Stimulated activated CD4-positive, alpha-beta T cell treated with anti-CD3 and anti-CD28 coated beads, Interleukin-1b, Interleukin-23, amount 100 ng/mL, for 1 hour (primary cell): ENCODE measurements at places on chromosomes 2 and 18.

DNA sequence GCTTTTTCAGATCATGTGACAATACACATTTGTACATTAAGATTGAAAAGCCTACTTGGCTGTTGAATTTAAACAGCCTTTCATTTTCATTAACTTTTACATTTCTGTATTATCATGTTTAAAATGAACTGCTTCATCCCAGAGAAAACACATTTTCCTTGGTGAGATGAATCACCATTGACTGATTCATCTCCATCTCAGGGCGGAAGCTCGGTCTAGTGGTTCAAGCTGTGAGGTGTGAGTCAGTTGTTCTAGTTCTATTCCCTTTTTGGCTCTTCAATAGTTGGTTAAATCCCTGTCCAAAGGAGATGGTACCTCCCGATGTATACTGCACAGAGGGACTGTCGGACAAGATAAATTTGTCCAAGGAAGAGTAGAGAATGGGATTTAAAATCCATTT lies 189.7 kb downstream of the ADCYAP1 start:
- no peak for DNase-seq

- no peak for DNase-seq
Observed at GRCh38 chr2:150165442-150165841, 322.0 kb downstream of the RND3 start.

- no peak for DNase-seq
Observed at GRCh38 chr18:59022167-59022945, 117.3 kb upstream of the SEC11C start.

DNA sequence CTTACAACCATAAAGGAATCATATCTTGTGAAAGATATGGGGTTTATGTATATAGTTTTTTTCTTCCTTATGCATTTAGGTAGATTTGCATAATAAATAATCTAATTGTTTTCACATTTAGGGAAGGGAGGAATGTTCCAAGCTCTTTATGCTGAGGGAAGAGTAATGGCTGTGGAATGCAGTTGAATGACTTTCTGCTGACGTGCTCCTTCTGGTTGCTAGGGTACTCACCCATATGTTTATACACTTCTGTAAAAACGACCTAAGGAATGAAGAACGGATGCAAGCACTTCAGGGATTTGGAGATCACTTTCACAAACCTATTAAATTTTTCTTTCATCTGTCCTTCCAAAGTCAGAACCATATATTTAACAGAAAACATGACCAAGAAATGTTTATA lies 29.2 kb upstream of the PPP4R1 start:
- DNase-seq = no peak

DNA sequence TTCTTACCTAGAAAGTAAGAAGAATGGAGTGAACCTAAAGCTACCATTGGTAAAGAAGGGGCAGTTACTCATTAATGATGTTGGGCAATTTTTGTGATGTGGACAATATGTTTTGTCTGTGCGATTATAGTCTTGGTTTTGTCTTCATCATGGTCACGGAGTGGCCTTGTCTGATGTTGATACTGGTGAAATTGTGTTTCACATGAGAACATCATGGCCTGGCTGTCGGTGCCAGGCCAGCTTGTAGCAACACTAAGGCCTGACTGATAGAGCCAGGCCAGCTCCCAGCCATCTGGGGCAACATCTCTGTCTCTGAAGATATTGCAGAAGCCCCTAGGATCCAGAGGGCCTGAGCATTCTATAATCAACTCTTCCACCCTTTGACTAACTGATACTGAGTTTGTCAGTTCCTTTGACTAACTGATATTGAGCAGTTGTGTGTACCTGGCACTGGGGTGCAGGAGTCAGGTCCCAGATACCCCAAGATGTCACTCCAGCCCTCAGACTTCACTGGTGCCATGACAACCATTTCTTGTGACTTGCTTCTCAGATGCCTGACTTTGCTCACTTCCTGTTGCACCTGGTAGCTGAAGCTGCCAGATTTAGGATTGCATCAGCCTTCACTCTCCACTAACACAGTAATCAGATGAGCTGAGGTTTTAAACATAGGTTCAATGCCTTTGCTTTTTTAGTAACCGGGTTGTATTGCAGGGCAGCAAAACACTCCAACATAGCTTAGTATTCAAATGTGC lies 62.5 kb downstream of the RPIA start:
- DNase-seq = no peak

- no peak for DNase-seq
Observed at GRCh38 chr2:218229239-218229638, 12.2 kb downstream of the ARPC2 start.

- no peak for DNase-seq
Observed at GRCh38 chr2:177355874-177356273, 36.7 kb upstream of the AGPS start.

DNA sequence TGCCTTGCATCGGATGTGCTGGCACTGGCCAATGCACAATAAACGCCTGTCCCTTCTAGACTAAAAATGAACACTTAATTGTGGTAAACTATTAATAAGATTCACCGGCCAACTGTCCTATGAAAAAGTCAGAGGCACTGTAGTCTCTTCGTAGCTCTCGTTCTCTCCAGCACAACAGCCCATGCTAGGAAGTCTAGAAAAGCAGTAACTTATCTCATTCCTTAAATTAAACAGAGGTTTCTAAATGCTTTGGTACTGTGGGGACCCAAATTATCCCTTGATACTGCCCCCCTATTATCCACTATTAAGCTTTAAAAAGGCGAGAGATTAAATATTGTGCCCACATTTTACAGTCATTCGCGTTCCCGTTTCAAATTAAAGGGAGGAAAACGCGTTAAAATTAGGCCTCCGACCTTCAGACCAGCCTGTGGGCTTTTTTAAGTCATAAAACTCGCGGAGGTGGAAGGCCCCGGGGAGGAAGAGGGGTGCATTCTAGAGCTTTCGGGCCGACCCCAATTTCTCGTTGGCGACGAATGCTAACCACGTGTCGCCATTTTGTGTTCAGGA lies 1.5 kb upstream of the PCBP1 start:
- DNase-seq = no peak

GRCh38 chr18:75450906-75451305 lies 23.4 kb upstream of the SMIM21 start:
- DNase-seq = no peak

DNA sequence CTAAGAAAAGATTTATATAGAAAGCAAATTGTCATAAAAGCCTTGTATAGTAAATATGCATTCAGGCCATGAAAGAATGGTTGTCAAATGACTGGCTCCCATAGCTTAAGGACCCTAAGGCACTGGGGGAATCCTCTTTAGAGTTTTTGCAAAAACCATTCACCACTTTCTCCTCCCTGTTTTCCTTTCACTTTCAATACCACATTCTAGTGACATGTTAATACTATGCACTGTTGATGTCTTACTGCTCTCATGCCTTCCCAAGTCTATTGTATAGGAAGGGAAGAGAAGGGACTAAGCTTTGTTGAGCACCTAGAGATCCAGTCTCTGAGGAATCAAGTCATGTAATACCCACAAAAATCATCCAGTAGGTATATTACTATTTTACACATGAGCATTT lies 383.0 kb upstream of the LRRTM1 start:
- no peak for DNase-seq

GRCh38 chr2:140383781-140384180 lies 1603.6 kb upstream of the NXPH2 start:
- no peak for DNase-seq

- no peak for DNase-seq
Observed at GRCh38 chr2:3470166-3470651, 49.1 kb downstream of the ADI1 start.

DNA sequence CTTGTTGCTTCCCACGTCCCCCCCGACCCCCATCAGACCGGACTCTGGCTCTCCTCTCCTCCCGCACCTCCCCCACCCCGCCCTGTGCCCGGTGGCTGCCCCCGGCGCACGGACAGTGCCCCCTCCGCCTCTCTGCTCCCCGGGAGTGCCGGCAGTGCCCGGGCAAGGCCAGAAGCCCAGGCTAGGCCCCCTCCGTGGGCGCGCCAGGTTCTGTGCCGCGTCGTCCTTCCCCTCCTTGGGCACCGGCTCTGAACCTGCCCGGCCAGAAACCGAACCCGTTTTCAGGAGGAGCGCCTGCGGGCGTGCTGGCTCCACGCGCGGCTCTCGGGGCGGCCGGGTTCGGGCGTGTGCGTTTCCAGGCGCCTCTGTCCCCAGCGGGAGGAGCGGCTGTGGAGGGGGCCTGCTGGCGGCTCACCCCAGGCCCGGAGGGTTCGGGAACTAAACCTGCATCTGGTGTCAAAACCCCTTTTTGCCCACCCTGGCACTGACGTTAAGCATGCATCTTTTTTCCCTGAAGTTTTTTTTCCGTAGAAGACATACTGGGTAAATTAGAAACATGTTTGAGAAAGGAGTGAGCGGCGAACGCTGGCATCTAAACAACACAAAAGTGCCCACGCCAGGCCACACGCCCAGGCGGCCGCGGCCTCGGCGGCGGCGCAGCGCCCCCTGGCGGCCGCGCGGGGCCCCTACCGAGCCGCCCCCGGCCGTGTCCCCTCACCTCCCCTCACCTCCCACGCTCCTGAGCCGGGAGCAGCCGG lies 123.9 kb upstream of the SLC1A4 start:
- peak; percentile 16 for DNase-seq

DNA sequence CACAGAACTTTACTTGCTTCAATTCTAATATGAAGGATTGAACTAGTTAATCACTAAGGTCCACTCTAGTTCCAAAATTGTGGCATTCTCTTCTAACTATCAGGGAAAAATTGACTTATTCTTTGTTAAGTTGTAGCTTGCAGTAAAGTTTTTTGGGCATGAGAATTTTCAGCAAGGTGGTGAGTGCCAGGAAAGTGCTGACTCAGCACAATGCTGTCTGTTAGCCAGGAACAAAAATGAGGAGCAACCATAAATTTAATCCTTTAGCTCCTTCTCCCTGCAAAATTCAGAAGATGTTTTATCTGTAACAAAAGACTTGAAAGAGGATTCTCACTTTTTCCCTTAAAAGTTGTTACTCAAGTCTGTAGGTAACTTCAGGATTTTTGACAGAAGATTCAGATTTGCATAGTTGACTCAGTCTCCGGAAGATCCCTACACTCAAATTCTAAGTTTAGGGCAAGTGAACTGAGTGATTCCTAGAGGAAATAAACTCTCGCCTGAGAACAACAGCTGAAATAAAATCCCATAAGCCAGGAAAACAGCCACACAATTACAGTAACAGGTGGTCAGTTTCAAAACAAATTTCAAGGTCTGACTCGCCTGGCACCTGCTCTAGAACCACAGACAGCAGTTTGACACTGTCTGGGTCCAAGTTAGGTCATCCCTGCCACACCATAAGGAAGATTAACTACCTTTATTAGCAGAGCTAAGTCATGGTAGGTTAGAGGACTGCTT lies 20.2 kb upstream of the DARS1 start:
- no peak for DNase-seq

DNA sequence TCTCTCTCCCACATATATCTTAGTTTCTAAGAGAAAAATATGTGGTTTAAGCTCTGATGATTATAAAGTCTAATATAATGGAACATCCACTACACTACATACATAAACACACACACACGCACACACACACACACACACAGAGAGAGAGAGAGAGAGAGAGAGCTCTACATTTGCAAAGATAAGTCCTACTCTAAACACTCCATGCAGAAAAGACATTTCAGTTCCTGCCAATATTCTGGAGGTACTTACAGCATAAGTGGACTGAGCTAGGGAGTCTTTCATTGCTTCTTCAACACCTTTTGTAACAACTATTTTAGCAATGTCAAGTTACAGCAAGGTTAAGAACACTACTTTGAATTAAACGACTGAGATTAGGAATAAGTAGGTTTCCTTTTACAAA lies 80.1 kb downstream of the FIGN start:
- DNase-seq = no peak

DNA sequence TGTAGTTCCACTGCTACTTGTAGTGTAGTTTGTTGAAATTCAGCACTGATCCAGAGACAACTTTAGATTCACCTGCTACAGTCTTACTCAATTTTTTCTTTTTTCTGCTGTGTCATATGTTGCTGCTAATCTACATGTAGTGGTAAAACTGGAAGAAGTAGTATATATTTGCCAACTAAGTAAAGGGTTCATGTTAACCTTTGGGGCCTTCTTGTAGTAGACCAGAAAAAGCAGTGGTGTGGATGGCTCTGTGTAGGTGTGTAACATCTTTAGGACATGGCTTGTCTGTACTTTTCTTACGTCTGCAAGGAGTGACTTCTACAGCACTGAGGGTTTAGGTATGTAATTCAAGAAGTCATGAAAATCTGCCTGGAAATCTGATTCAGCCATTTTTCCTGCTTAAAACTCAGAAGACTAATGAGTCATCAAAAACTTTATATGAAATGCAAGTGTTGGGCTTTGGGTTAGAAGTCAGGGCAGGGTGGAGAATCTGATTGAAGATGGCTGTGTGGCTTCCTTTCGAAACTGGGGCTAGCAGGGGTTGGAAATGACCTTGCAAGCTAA lies 8.4 kb downstream of the PTPRM start:
- no peak for DNase-seq

DNA sequence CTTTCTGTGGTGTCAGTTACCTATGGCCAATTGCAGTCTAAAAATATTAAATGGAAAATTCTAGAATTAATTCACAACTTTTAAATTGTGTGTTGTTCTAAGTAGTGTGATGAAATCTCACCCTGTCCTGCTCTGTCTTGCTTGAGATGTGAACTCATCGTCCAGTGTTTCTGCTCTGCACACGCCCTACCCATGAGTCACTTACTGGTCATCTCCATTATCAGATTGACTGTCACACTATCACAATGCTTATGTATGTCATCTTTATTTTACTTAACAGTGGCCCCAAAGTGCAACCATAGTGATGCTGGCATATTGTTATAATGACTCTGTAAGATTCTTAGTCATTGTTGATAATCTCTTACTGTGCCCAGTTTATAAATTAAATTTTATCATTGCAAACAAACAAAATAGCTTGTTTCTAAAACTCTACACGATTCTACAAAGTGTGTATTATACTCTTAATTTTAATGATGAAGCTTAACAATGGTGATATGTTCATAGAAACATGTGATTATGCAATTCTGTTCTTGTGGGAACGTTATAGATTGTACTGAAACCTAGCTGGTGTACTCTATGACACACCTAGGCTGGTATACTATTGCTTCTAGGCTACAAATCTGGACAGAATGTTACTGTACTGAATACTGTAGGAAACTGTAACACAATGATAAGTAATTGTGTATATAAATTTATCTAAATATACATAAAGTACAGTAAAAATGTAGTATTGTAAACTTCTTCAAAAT lies 1086.8 kb upstream of the PIK3C3 start:
- no peak for DNase-seq

GRCh38 chr2:113876503-113877387 lies 13.1 kb upstream of the ACTR3 start:
- peak; percentile 23 for DNase-seq

- no peak for DNase-seq
Observed at GRCh38 chr2:5926871-5927512, 234.8 kb downstream of the SOX11 start.
